Posterior cingulate gyrus (tissue), 11 donors: ENCODE measurements at places on chromosomes 4 and X.

DNA sequence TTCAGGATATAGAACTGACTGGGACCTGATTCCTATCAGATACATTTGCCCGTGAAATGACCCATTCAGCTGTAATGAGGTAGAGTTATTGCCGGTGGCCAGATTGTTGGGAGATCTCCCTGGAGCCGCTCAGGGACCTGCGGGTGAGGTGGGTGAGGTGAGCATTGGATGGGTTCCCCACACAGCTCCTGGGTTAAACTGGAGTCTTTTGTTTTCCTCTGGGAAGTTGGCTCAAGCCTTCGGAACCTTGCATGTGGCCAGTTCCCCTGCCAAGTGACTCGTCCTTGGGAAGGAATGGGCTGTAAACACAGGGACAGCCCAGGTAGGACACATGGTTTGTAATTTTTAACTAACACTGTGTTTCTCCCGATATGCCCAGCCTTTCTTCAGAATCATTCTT is 31.6 kb upstream of the KIT start:
- DNase-seq = no peak

- no peak for DNase-seq
These were observed 18.8 kb downstream of the SLC7A11 start for GRCh38 chr4:138223231-138223910.

- DNase-seq = no peak
These were observed 66.3 kb downstream of the KCNIP4 start for GRCh38 chr4:21882051-21882839.

- DNase-seq = no peak
These were observed 73.1 kb downstream of the PDGFC start for GRCh38 chr4:156898373-156899117.

DNA sequence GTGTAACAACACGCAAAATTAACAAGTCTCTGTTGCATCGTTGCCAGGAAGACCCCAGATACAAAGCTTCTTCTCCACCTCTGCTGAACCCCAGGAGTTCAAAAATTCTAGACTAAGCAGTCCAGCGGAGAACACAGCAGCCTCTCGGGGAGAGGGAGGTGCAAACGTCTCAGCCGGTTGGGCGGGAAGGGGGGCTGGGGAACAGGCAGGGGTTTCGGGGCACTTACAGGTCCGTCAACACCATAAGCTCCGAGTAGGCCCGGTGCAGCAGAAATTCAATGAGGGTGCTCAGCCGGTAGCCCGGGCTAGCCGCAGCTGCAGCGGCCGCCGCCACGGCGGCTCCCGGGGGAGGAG is 394 bp downstream of the MED14 start:
- DNase-seq = peak; percentile 6

- DNase-seq = no peak
These were observed 18.3 kb downstream of the GAB3 start for GRCh38 chrX:154732421-154733065.

DNA sequence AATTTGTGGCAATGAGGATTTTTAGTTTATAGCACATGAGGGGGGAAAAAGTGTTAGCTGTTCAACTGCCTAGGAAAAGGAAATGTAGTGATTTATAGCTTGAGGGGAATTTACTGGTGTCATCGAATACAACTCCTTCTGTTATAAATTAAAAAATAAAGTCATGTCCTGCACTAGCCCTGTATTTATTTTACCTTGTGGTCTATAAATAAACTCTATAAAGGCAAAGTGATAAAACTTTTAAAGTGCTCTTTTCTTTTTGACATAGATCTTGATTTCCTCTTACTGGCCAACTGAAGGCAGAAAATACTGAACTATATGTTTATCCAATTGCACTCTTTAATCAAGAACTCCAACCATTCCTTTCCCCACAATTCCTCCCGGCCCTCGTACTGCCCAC is 672.1 kb upstream of the SLIT2 start:
- no peak for DNase-seq

DNA sequence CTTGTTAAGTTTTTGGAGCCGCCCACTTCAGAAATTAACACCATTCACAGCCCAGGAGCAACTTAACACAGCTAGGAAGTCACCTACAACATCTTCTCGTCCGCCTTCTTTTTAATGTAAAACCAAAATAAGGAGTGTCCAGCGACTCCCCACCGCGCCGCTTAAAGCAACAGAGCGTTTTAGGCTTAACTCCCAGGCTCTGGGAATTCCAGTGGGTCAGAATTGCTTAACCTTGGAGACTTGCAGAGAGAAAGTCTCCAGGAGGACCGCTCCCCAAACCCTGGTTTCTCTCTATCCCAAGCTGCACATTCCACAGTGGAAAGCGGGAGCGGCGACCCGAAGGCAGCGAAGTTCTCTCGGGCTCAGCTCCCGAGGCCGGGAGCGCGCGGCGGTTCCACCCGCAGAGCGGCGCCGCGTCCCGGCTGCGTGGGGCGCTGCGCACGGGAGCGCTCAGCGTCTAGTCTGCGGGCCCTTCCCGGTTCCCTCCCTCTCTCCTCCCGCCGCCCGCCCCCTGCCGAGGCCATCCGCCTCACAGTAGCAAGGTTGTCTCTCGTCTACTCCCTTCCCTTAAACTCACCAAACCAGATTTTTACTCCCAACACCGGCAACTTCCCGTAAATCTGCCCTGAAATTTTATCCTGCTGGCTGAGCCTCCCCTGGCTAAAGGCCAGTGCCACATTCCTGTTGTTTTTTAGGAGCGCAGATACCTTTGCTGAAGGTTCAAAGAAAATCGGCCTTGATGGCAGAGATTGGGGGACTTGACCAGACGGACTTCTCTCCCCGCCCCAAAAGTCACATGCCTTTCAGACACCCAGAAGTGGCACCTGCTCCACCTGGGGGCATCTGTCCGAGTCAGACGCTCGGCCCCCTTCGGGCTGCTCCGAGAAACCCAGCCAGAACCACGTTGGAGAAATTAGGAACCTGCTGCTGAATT is at the start of gene RBM47:
Gene RBM47, minus strand, starts transcription at position 464 of the 934 bp plus-strand sequence. CDS start 190,971 bp downstream, outside the sequence.
- DNase-seq = peak; percentile 81
